ENCODE measurements at places on chromosomes 3 and 15.
A peak's percentile ranks its signal among the peaks of the same experiment; 100 is the strongest.

GRCh38 chr3:141047168-141047567 is 4.0 kb upstream of the SPSB4 start:
- no peak for DNase-seq

- DNase-seq, result peak; percentile 37
Measured at GRCh38 chr3:190366133-190366532, 21.8 kb upstream of the CLDN16 start.

- peak; percentile 1 for DNase-seq
Measured at GRCh38 chr3:36874424-36874823, 70.4 kb downstream of the TRANK1 start.

GRCh38 chr3:141336672-141337522 is 31.4 kb upstream of the ZBTB38 start:
- peak; percentile 72 for DNase-seq

- DNase-seq, result peak; percentile 35
Measured at GRCh38 chr3:81581966-81582599, 179.4 kb downstream of the GBE1 start.

DNA sequence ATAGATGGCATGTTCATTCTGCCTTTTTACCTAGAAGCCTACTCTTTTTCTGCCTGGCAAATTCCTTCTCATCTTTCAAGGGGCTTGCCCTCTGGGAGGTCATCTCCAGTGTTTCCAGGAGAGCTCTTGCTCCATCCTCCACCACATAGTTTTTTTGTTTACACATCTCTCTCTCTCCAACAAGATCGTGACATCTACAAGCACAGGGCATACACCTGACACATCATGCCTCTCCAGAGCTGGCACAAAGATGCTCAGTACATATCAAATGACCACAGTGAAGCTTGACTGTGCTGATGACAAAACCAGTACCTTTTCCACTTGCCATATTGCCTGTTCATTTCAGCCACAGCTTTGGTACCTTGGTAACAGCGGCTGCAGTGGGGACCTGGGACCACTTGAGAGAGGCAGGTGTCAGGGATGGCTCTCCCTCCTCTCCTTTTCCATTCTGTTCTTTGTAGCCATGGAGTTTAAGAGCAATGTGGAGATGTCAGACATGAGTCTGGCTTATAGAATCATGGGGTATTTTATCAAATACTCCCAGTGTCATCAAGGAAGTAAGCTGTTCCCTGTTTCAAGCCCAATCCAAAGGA is 15.4 kb downstream of the ALPK3 start:
- DNase-seq, result no peak

GRCh38 chr15:57550640-57551039 is 41.1 kb upstream of the MYZAP start:
- DNase-seq, result no peak

GRCh38 chr3:39222462-39222861 is 30.1 kb upstream of the XIRP1 start:
- DNase-seq, result no peak

GRCh38 chr3:197041875-197042488 is 12.4 kb upstream of the MELTF start:
- no peak for DNase-seq

GRCh38 chr3:51966486-51966885 is 768 bp downstream of the PCBP4 start:
- no peak for DNase-seq

- peak; percentile 54 for DNase-seq
Measured at GRCh38 chr3:62665627-62666437, 209.4 kb downstream of the CADPS start.

- no peak for DNase-seq
Measured at GRCh38 chr15:60626051-60626450, 147.1 kb upstream of the ICE2 start.

DNA sequence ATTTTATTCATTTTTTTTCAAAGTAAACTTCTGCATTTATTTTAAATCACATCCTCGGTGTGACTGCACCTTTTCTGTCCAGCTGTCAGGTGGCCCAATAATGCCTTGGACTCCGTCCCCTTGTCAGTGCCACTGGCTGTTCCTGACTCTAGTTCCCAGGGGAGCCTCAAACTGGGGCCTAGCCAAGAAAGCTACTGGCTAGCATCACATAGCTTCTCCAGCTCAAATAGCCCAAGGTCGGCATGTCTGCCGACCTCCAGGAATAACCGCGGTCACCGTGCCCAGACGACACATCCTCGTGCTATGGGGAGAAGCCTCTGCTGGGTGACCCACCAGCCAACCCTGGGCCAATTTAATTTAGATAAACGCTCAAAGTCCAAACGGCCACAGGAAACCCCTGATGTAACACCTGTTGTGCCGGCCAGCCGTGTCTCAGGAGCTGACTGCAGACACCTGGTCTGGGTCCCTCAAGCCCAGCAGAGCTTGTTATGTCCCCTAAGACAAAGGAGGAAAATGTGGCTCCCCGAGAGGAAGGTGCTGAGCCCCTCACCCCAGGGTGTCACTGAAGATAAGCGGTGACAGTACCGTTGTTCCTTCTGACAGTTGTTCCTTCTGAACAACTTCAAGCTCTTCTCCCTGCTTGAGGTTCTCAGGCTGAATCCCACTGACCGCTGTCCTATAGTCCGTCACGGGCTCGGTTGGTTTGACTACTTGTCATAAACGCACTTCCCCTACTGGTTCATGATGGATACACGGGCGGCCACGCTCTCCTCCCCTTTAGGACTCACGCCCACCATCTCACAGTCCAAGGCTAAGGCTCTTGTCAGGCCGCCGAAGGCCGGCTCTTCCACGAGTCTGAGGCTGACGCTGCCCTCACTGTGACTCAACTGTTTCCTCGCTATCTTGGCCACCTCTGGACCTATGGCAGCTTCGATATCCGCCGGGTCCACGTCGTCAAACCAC is 126.2 kb downstream of the KLF13 start:
- DNase-seq, result no peak

DNA sequence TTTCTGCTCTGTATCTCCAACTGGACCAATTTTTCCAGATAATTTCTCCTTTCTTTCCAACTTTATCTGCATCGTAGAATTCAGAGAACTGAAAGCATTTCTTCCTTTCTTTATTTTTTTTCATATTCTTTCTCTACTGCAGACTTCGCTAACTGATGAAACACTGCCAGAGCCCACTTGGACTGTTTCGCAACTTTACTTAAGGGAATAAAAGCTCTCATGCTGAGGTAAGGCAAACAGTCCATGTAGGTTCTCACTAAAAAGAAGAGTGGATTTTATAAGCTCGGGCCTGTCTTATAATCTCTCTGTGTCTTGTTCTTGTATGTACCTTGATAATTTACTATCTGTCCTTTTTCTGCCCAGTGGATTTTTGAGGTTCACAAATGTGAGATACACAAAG is 163.5 kb downstream of the CNTN4 start:
- no peak for DNase-seq

GRCh38 chr15:62957130-62957529 is 85.4 kb upstream of the TPM1 start:
- DNase-seq, result peak; percentile 41

DNA sequence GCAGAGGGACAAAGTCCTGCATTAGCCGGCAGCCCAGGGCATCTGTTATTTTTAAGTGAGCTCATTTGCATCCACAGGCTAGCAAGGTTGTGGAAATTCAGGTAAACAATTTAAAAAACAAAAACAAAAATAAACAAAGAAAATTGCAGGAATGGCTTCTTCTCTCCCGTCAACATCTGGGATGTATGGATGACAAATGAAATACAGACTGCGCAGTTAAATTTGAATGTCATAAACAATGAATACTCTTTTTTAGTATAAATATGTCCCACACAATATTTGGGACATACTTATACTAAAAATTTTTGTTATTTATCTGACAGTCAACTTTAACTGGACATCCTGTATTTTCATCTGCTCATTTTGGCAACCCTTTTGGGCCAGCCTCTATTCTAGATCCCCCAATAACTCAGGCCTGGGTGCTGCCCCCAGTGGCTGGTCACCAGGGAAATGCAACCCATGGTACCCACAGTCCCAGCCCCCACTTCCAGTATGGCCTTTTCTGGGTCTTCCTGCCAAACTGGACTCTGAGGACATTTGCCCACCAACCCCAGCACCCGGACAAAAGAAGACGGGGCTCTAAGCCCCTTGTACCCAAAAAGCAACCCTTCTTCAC is 12.7 kb downstream of the GRM2 start:
- no peak for DNase-seq

DNA sequence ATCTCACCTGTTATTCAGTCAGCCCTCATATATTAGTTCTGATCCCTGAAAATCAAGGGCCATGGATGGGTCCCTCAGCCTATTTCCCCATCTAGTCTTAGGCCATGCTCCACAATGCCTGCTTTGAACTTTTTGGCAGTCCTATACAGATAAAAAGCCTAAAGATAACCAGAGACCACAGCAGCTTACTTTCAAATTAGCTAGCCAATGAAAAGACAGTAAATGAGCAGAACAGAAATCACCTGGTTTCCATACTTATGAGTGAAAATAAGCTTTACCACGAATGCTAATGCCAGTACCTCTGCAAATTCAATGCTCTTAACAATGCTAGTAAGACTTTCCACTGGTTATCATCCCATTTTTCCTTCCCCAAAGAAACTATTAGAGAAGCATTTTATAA is 141.6 kb upstream of the SPRED1 start:
- no peak for DNase-seq

DNA sequence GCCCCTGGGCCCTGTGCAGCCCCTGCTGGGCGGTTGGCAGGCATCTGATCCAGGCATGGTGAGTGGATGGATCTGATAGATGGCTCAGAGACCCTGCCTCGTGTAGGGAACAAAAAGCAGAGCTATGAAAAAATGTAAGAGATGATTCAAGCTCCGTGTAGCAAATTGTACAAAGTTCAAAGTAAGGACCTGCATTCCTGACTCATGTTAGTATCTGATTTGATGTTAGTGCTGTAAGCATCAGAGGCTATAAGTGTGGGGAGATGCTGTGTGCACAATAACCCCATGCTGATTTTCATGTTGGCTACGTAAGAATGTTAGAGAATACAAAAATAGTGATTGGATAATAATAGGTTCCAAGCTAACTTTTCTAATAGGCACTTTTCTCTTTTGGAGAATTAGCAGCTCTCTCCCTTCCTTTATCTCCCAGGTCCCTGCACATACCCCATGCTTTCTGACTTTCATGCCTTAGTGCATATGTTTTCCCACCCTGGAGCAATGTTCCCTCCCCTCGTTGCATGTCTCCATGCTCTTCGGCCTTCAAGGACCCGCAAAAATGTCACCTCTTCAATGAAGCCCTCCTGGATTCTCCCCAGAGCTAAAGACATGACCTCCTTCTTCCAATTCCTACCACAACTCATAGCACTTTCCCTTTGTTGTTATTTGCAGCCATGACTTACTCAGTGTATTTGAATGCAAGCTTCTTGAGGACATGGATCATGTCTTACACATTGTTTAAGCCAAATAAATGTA is 1.6 kb downstream of the CCR9 start:
- no peak for DNase-seq

GRCh38 chr3:150936693-150937092 is 31.5 kb upstream of the MINDY4B start:
- DNase-seq, result no peak

- DNase-seq, result no peak
Measured at GRCh38 chr3:16266714-16267113, 1.7 kb downstream of the OXNAD1 start.

DNA sequence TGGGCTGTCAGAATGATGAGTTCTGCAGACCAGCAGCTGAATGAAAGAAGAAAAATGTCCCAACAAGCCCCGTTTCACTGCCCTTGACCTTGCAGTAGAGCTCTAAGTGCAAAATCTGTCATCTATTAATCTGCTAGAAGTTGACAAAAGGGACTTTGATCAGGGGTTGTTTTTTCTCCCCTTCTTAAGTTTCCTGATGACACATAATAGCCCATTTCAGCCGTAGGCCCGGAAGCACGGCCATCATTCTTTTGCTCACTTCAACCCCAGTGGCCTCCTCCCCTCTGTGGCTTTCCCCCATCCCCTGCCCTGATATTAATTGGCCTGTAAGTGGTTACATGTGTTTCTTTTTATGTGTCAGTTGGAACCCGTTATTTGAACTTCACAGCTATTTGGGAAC is 298.9 kb downstream of the RPLP1 start:
- DNase-seq, result peak; percentile 25

GRCh38 chr15:58546066-58546591 is 114.3 kb downstream of the LIPC start:
- DNase-seq, result no peak

DNA sequence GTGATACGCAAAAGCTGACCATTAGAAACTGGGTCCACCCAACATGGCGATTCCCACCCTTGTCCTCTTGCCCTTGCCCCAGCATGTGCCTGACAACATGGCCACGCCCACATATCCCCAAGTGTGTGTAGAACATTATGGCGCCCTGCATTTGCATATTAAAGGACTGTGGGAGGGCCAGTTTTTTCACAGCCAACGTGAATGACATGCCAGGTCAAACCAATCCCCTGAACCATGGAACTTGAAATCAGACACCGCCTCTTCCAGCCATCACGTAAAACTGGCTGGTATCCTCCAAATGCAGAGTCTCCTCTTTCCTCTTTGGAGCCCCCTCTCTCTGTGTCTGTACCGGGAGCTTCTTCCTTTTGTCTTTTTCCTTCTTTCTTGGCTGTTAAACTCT is 156.7 kb upstream of the EPHA6 start:
- no peak for DNase-seq

GRCh38 chr3:105365391-105366325 is 1.1 kb upstream of the ALCAM start:
- DNase-seq, result peak; percentile 61

GRCh38 chr3:27503526-27503925 is 19.3 kb upstream of the SLC4A7 start:
- DNase-seq, result peak; percentile 98

GRCh38 chr3:46667061-46667621 is 26.3 kb downstream of the ALS2CL start:
- no peak for DNase-seq

- no peak for DNase-seq
Measured at GRCh38 chr15:48719668-48720067, 74.2 kb upstream of the FBN1 start.

- peak; percentile 72 for DNase-seq
Measured at GRCh38 chr3:13077431-13078162, 4.4 kb upstream of the IQSEC1 start.

DNA sequence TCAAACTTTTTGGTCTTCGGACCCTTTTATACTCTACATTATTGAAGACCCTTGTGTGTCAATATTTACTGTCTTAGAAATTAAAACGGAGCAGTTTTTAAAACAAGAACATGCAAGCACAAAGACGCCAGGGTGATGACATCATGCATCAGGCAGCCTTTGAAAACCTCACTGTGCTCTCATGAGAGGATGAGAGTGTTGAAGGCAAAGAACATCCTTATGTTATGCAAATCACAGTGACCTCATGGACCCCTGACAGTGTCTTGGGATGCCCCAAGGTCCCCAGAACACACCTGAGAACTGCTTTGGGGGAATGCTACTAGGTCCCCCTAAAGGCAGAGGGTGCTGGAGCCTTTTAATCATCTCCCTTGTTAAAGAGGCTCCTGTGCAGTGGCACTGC is 51.6 kb downstream of the CHDH start:
- DNase-seq, result peak; percentile 55

- no peak for DNase-seq
Measured at GRCh38 chr3:25355034-25355885, 72.8 kb upstream of the RARB start.

GRCh38 chr3:35144011-35144410 is 495.3 kb upstream of the ARPP21 start:
- DNase-seq, result no peak
